ENCODE measurements at places on chromosomes 5 and 9.

GRCh38 chr5:76041863-76042262, 41.3 kb upstream of the SV2C start:
- no peak for DNase-seq

GRCh38 chr5:10337107-10337506, 16.4 kb upstream of the MARCHF6 start:
- no peak for DNase-seq

DNA sequence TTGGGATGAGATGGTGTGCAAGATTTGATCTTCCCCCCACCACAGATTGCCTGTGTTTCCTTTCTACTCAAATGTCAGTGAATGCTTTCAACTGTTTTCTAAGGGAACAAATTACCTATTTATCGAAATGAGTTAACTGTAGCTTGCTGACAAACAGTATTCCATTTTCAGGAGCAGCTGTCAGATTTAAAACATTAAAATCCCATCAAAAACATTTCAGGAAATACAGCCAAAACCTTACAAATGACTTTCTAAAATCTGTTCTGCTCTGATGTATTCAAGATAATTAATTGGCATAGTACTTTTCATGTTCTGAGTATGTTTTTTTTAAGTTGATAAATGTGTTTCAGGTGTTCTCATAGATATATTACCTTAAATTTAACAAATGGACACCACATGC, 158.0 kb upstream of the DMRTA1 start:
- DNase-seq: no peak

- DNase-seq: no peak
These were observed 12.2 kb upstream of the MIER3 start for GRCh38 chr5:56964173-56964572.

DNA sequence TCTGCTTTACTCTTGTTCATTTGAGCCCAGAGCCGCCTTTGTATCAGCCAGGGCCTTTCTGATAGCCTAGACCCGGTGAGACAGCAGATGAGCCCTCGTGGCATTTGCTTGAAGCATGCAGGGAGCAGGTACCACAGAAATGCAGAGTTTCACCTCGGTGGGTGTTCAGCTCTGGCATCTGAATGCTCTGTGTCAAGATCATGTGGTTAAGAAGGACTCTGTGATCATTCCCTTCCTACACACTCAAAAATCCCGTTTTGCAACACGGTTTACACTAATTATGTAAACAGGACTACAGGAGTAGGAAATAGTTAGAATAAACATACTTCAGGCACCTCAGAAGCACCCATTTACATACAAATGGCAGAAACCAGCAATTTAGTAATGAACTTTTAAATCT, 67.2 kb downstream of the MVB12B start:
- DNase-seq: no peak

DNA sequence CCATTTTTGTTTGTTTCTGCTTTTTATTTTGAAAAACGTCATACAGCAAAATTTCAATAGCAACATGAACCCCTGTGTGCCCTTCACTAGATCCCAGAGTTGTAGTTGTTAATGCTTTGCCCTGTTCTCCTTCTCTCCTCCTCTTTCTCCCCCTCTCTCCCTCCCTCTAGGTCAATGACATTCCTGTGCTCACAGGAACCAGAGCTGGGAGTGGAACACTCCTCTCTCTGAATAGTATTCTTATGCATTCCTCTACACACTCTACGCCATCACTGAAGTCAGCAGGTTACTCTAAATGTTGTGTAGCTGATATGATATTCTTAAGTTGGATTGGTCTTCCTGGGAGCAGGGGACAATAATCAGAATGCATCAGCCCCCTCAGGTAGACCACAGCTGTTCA, 243.4 kb downstream of the SYK start:
- no peak for DNase-seq

DNA sequence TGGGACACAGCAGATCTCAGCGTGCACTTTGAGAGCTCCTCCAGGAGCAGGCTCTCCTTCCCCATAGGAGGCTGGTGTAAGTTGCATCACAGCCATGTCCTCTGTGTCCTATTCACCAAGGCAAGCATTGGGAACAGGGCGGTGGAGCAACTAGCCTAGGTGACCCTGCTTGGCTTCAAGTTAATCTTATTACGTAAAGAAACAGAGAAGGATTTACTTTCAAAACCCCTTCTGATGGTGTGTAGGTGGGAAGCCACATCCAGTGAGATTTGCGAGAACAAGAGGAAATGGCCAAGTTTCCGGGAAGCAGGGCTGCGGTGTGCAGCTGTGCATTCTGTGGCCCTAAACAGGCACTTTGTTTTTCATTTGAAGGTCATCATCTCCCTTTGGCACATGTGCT, 80.2 kb downstream of the TRIO start:
- DNase-seq: no peak

DNA sequence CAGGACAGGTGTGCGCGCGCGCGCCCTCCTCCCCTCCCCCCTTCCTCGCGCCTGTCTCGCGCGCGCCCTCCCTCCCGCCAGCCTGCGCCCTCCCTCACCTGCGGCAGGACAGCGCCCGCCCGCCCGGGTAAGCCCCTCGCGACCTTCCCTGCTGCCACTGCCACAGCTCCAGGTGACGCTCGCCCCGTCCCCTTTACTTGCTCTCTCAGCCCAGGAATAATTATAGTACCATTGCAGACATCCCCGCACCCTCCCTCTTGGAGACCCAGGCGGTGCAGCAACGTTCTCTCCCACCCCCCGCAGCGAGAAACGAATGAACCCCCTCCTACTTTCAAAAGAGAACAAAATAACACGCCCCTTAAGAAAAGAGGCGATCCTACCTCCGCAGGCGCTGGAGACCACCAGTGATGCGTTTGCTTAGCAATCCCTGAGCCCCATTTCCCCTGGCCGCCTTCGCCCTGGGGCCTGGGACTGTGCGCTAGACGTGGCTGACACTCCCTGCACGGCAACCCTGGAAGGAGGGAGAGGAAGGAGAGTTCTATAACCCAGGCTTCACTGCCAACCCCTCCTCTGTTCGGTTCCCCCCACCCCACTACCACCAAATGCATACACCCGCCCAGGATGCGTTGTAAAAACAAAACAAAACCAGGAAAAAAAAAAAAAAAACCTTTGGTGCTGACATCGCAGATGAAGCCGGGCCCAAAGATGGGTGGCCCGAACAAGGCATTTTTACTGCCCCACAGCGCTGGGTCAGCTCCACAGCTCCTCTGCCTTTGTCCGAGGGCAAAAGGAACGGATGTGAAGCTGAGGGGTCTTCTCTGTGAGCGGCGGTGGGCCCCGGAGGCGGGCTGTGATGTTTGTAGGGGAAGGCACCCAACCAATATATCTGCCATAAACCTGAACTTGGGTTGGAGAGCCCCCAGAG, 5.6 kb upstream of the PURA start:
- peak; percentile 19 for DNase-seq

- no peak for DNase-seq
These were observed 115.3 kb downstream of the VAV2 start for GRCh38 chr9:133876836-133877235.

DNA sequence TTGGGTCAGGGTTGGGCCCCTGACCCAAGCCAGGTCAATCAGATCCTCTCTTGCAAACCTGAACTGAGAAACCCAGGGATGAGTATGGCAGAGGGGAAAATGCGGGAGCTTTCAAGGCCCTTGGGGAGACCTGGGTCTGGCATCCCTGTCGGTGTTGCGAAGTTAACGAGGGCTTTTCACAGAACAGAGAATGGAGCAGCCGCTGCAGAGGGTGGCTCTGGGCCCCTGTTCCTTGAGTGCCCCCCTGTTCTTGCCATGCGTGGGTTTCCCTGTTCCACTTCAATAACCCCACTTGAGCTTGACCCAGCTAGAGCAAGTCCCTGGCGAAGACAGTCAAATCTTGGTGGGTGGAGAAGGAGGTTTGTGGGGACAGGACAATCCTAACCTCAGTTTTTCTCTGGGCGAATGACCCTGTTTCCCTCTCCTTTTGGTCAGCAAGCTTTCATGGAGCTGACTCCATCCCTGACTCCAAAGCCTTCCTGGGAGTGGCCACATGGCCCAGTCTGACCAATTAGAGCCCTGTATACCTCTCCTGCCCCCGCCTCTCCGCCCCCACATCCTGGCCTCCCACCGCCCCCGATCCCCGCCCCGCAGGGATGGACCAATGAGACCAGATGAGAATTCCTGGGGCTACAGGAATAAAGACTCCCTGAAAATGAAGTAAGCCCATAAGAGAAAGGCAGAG, 2.9 kb upstream of the VDAC1 start:
- no peak for DNase-seq

DNA sequence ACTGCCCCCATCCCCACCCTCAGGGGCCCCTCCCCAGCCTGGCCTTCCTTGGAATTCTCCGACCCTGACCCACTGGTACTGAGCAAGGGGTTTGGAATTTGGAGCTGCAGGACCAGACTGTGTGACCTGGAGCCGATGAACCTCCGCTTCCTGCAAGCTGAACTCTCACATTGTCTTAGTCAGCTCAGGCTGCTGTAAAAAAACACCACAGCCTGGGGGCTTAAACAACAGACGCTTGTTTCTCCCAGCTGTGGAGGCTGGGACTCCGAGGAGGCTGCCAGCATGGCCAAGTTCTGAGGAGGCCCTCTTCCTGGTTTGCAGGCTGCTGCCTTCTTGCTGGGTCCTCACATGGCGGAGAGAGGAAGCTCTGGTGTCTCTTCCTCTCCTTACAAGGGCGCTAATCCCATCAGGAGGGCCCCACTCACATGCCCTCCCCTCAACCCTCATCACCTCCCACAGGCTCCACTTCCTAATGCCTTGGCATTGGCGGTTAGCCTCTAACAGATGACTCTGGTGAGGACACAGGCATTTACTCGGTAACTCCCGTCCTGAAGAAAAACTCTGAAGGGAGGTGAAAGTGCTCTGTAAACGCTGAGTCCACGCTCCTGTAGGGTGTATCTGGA, 42.4 kb downstream of the C5orf15 start:
- no peak for DNase-seq

- no peak for DNase-seq
These were observed 22.1 kb upstream of the UBAP2 start for GRCh38 chr9:34070606-34071324.

- peak; percentile 53 for DNase-seq
These were observed 11.7 kb upstream of the DOLPP1 start for GRCh38 chr9:129068990-129069861.

GRCh38 chr5:88984040-88984439, 101.1 kb upstream of the MEF2C start:
- DNase-seq: no peak

- DNase-seq: peak; percentile 42
These were observed 265.8 kb downstream of the MLLT3 start for GRCh38 chr9:20356403-20357036.

GRCh38 chr5:138148811-138149210, 9.6 kb upstream of the NME5 start:
- no peak for DNase-seq

- DNase-seq: no peak
These were observed 257.6 kb upstream of the POU5F2 start for GRCh38 chr5:93998951-93999455.

- DNase-seq: no peak
These were observed 477.8 kb downstream of the CCDC171 start for GRCh38 chr9:16030528-16031185.

DNA sequence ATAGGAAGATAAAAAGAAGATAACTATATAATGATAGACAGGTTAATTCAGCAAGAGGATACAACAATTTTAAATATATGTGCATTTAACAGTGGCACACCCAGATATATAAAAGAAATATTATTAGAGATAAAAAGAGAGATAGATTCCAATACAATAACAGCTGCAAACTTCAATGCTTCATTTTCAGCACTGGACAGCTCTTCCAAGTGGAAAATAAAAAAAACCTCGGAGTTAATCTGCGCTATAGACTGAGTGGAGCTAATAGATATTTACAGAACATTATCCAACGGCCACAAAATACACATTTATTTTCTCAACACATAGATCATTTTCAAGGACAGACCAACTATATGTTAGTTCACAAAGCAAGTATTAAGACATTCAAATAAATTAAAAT, 1229.5 kb upstream of the CDH6 start:
- no peak for DNase-seq

DNA sequence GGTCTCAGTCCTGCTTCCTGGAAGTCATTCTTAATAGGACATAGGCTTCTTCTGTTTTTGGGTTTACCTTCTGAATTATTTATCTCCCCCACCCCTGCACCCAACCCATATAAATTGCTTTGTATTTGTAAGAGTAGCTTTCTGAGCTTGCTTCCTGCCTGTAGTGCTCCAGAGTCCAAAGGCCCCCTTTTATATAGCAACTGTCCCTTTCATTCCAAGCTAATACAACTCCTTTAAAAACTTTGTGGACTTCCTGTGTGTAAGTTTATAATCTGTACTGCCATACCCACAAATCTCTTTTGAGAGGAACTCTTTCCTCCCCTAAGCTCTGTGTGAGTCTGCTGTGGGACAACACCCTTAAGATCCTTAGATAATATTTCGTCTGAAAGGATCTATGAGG, 7.8 kb downstream of the JAK2 start:
- no peak for DNase-seq

GRCh38 chr5:179497636-179498340, 52.6 kb upstream of the RUFY1 start:
- no peak for DNase-seq

All from activated CD8-positive, alpha-beta memory T cell treated with anti-CD3 and anti-CD28 coated beads, Interleukin-2, amount 50 U/mL, for 4 hours (primary cell).